Left ventricle myocardium superior (tissue), 1 donor: ENCODE measurements at places on chromosomes 5 and 9.

DNA sequence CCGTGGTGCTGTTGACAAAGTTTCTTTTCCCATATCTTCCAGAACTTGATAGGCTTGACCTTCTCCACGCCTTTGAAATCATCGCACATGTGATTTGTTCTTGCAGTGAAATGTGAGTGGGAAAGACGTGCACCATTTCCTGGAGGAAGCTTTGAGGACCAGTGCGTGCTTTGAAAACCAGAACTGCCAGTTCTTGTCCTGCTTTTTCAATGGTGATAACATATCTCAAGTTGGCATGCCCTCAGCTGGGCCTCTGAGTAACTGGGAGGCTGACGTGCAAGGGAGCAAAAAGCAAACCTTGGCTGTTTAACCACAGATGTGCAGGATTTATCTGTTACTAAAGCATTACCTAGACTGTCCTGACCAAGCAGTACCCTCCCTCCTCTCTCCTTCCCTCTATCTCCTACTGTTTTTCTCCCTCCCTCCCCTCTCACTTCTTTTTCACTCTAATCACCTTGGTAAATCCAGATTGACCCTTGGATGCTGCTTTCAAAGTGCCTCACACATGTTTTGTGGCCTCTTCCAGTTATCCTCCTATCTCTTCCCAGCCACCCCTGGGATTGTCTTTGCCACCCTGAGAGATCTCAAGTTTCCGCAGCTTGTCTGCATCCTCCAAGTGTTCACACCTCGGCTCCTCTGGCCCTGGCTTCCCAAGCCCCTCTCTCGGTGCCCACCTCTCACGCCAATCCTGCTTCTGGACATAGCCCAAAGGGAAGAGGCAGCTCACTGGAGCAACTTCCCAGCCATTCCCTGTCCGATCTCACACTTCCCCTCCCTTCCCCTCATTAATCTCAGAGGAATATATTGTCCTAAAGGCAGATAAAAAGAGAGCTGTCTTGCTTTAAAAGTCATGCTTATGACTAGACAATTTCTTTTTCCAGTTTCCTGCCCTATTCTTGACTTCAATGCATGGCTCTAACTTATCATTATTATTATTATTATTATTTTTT is 198.3 kb downstream of the ERCC6L2 start:
- no peak for DNase-seq

GRCh38 chr5:160508780-160509361 is 87.2 kb downstream of the PTTG1 start:
- DNase-seq: no peak

DNA sequence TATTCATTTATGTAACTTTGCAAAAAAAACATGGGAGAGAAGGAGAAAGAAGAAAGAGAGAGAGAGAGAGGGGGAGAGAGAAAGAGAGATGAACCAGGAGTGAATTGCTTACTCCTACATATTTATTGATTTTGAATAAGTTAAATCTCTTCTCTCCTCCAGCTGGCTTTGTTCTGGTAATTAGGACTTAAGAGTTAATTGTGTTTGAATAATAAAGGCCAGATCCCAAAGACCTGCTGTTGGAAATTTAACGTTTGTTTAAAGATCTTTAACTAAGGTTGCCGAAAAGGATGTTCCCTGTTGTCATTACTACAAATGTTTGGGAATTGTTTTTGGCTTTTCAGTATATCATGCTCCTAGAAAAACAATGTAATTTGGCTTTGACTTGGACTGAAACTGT is 473.0 kb downstream of the TUSC1 start:
- DNase-seq: no peak

DNA sequence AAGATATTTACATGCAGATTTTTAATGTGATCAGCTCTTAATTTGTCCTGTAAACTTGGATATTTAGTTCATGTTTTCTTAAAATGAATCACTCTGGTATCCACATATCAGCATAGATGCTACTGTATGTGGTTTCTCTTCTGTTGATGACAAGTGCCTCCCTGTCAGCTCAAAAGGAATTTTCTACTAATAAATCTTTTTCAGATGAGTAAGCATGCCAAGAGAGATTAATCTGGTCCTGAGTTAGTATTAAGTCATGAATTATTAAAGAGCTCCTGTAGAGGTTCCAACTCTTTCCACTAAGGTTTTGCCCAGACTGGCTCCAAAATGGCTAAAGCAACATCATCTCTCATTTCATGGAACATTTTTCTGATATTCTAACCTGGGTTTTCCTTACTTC is 129.2 kb downstream of the GOLPH3 start:
- no peak for DNase-seq

- no peak for DNase-seq
Measured at GRCh38 chr5:171806976-171807747, 21.5 kb downstream of the SMIM23 start.

DNA sequence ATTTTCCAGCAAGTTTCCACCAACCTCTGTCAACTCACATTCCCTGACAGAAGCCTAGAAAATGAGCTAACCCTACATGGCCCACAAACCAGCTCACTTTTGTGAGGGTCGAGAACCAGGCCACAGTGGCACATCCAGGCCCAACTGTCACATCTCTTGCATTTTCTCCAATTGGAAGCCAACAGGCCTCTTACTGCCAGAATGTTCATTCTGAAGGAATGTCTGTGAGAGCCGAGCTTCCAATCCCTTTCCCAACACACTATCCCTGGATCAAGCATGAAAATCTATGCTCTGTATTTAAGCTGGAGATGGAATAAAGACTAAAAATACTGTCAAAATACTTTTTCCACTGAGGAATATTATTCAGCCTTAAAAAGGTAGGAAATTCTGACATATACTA is 20.0 kb downstream of the MARCHF3 start:
- DNase-seq: no peak

GRCh38 chr9:28197653-28198052 is 624.4 kb upstream of the C9orf72 start:
- no peak for DNase-seq

GRCh38 chr9:87710443-87710842 is 15.5 kb upstream of the CTSL start:
- no peak for DNase-seq

DNA sequence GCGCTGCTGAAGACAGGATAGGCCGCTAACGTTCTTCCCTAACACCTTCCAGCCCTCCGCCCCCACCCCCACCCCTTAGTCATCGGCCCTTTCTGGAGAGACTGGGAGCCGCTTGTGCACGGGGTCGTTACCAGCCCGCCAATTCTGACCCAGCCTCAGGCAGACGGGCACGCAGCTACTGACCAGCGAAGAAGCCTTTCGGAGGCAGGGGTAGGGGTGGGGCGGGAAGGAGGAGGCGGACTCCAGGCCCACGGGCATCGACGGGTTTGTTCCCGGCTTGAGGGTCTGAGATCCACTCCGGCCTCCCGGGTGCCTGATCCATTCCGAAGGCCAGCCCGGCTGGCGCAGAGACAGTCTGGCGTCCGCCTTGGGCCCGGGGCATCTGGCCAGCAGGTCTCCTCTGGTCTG is 729 bp upstream of the HAND1 start:
- no peak for DNase-seq

GRCh38 chr9:31908158-31908890 is 476.1 kb upstream of the ACO1 start:
- DNase-seq: no peak

DNA sequence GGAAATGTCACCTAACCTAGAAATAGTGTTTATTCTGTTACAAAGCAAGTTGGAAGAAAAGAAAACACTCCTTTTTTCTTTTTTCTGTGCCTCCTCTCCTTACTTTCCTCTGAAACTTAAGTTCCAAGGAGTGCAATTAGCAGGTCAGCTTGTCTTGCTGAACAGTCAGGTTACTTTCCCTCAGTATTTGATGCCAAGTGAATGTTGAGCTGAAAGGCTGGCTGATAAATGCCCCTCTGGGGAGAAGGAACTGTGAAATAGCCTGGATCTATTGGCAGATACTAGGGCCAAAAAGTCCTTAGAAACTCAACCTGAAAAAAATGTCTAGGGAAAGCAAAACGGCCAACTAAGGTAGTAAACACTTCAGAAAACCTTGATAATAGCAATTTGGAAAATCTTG is 43.6 kb downstream of the GRIA1 start:
- no peak for DNase-seq

DNA sequence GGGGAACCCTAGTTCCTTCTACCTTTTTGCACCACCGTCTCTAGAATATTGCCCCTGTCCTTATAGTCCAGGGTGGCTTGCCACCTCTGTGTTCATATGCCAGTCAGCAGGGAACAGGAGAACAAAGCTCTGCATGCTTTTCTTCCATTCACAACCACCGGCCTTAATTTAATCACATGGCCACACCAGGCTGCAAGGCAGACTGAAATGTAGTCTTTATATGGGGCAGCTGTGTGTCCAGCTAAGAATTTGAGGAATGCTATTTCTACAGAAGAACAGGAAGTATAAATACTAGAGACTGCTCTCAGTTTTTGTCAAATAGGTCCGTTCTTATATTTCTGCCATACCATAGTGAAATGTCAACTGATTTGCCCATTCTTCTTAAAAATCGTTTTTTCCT is 5.8 kb downstream of the C5orf22 start:
- no peak for DNase-seq

DNA sequence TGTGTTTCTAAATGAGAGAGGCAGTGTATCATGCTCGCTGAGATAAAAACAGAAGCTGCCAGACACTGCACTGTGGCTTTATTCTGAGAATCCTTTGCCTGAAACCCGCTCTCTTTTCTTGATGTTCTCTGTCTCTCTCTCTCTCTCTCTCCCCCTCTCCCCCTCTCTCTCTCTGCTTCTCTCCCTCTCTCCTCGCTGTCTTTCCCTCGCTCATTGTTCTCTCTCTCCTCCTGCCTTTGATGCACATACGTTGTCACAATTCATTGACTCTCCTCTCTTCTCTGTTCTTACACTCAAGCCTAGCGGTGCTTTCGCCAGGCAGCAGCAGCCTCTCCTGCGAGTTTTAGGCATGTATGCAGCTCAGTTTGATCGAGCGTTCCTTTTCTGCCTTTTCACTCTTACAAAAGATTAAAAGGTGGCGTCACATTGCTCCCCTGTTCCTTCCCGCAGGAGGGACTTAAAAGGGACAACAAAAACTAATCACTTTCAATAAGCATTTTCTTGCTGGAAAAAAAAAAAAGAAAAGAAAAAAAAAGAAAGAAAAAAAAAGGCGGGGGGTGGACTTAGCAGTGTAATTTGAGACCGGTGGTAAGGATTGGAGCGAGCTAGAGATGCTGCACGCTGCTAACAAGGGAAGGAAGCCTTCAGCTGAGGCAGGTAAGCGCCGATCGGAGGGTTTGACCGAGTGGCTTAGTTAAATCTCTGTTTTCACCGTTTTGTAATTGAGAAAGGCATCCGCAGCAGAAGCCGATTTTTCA is 717.9 kb upstream of the WWC1 start:
- no peak for DNase-seq

- DNase-seq: no peak
Measured at GRCh38 chr5:147189109-147189424, 45.8 kb upstream of the STK32A start.

DNA sequence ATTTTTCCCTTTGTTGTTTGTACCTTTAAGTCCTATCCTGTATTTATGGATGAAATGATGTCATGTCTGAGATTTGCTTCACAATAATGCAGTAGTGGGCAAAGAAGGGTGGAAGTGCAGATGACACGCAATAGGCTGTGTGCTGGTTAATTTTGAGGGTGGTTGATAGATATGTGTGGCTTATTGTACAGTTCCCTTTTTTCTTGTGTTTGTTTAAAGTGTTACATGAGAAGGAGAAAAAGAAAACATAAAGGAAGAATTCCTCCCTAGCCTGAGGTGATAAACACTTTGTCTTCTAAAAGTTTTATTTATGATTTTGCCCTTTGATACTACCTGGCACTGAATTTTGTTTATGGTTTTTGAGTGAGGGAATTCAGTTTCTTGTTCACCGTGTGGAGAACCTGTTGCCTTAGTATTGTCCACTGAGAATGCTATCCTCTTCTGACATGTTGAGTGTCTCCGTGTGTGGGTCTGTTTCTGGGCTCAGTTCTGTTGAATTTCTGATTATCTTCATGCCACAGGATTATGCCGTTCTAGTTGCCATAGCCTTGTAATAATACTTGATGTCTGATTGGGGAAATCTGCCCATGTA is 52.3 kb upstream of the FAM120AOS start:
- no peak for DNase-seq

DNA sequence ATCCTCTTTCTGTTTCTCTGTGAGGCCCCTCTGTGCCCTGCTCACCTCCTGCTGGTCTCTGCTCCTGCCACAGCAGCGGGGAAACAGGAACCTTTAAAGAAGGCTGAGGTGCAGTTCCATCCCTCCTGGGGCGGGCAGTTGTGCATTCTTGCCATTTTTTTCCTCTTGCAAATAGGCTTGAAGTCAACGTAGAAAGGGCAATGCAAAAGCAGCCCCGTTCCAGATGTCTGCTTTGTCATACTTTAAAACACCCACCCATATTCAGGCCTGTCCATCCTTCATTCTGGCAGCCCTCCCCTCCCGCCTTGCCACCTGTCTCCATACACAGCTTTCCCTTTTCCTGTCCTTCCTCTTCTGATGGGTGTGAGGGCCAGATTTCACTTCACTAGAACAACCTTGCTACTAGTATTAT is 65.4 kb upstream of the KLF9 start:
- DNase-seq: peak; percentile 51

GRCh38 chr9:126436545-126437267 is 110.1 kb downstream of the MVB12B start:
- DNase-seq: no peak

- DNase-seq: no peak
Measured at GRCh38 chr9:86507212-86507630, 153.0 kb upstream of the TUT7 start.

- no peak for DNase-seq
Measured at GRCh38 chr9:88954066-88954465, 37.2 kb upstream of the S1PR3 start.

DNA sequence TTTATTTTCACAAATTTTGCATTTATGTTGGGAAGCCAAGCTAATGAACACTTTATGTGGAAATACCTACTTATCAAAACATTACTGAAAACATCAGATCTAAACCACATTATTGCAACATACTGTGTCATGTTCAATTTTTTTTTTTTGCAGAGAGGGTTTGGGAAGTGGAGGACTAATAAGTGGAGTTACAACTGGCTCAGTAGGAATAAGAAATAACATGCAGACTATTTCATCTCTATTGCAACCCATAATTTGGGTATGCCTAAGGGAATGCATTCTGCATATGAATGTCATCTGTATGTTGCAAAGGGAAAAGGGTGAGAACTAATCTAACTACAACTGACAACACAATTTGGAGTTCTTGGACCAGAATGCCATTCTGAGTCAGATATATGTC is 41.8 kb downstream of the APC start:
- DNase-seq: no peak

- DNase-seq: peak; percentile 60
Measured at GRCh38 chr9:69207503-69207902, 33.4 kb downstream of the TJP2 start.

DNA sequence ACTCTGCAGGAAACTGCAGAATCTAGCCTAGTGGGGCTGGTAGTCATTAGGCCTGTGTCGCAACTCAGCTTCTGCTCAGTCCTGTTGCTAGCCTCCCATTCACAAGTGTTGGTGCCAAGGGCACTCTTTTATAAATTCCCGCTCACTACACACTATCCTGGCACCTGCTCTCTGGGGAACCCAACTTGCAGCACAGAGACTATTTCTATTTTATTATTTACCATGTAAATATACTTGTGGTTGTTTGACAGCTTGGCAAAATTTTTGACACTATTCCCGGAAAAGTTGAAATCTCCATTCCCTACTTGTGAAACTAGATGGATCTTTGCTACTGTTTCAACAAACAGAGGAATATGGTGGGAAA is 20.4 kb upstream of the SMC2 start:
- DNase-seq: no peak

- DNase-seq: peak; percentile 45
Measured at GRCh38 chr9:113542741-113543140, 79.2 kb downstream of the RGS3 start.
